ENCODE measurements at places on chromosomes 13 and 19. TPM values are rescaled to one million over a fixed set of nuclear protein-coding genes. Genes with fewer than 3 reads are reported as not detected.

The PPAN gene
- polyA plus RNA-seq, result 25.8 TPM

The SERTAD1 gene
- 3.7 TPM for polyA plus RNA-seq

The USP12 gene
- polyA plus RNA-seq, result 25.3 TPM

The CYP2B6 gene
- polyA plus RNA-seq, result not detected

The PODNL1 gene
- polyA plus RNA-seq, result 1.1 TPM

The SLC10A2 gene
- not detected for polyA plus RNA-seq

The RAB3A gene
- 3.2 TPM for polyA plus RNA-seq

The PRKCG gene
- not detected for polyA plus RNA-seq

The ZNF418 gene
- polyA plus RNA-seq, result 8.7 TPM

The FARP1 gene
- polyA plus RNA-seq, result 80.6 TPM

The SHD gene
- polyA plus RNA-seq, result 140 TPM

- no peak for DNase-seq
Measured at GRCh38 chr19:34662919-34663318, 14.0 kb downstream of the SCGB2B2 start.

DNA sequence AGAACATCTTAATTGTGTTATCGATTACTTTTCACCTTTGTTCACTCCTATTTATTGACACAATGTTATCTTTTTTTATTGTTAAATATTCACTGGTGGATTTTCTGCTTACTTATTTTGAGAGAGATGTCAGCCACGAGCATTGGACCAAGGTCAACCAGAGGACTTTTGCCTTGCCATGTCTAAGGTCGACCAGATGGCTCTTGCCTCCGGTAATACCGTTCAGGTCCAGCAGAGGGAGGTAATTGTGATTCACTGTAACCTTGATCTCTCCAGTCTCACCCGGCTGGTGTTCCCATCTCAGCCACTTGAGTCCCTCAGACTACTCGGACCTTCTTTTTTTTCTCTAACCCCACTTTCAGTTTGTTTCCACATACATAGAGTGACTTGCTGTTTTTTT, 1438.1 kb downstream of the UQCRFS1 start:
- DNase-seq, result no peak

GRCh38 chr13:66036024-66036614, 1194.0 kb downstream of the PCDH9 start:
- peak; percentile 4 for DNase-seq

- no peak for DNase-seq
Measured at GRCh38 chr13:93767917-93768409, 541.4 kb downstream of the GPC6 start.

DNA sequence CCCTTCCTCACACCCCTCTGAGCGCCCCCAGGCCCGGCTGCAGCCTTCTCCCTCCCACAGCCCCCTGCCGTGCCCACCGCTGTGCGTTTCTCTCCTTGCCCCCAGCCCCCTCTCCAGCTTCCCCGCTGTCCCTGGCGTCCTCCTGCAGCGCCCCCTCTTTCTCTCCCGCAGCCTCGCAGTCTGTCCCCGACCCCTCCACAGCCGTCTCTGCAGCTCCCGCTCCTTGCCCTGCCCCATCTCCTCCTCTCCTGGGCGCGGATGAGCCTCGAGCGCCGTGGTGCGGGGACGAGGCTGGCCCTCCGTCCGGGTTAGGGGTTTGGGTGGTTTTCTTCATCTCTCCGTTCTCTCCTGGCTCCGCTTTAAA, 1.1 kb downstream of the KMT5C start:
- DNase-seq, result no peak

- no peak for DNase-seq
Measured at GRCh38 chr19:5068233-5069072, 99.5 kb downstream of the KDM4B start.

GRCh38 chr19:14683439-14683838, 6.4 kb upstream of the ZNF333 start:
- no peak for DNase-seq

GRCh38 chr19:41939861-41940730, 11.8 kb upstream of the ERFL start:
- peak; percentile 48 for DNase-seq

GRCh38 chr19:40465025-40465556, 454 bp downstream of the BLVRB start:
- no peak for DNase-seq

DNA sequence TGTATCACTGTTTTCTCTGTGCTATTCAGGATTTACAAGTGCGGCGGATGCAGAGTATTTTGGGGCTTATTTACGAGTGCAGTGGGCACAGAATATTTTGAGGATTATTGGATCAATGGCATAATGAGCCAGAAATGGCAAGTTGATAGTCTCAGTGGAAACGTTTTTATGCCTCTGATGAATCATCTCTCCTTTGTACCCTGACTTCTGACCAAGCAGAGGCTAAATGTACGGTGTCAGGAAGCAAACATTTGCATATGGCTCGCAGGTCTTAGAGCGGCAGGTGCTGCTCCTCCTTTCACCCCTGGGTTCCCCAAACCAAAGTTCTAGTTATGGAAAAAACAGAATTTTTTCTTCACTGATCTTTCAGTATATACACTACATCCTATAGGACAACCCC, 94.5 kb downstream of the LIG4 start:
- DNase-seq, result no peak

DNA sequence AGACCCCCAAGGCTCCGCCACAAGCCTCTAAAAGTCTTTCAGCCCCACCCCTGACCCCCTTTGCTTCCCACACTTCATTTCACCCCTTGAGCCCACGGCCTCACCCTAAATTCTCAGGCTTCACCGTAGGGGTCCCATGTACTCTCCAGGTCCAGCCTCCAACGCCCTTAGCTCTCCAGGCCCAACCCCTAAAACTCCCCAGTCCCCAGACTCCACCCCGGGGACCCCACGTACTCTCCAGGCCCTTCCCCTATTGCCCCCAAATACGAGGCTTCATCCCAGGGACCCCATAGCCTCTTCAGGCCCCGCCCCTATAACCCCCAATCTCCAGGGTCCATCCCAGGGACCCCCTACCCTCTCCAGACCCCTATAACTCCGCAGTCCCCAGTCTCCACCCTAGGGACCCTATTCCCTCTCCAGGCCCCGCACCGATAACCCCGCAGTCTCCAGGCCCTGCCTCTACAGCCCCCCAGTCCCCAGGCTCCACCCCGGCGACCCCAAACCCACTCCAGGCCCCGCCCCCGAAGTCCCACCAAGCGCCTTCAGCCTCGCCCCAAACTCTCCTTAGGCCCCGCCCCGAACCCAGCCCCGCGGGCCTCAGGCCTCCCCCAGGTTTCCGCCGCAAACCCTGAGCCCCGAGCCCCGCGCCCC, 619 bp downstream of the MED16 start:
- no peak for DNase-seq

GRCh38 chr19:615619-616018, 17.7 kb downstream of the POLRMT start:
- no peak for DNase-seq

- no peak for DNase-seq
Measured at GRCh38 chr13:51101636-51102235, 9.3 kb downstream of the C13orf42 start.

GRCh38 chr13:93690139-93690538, 463.5 kb downstream of the GPC6 start:
- peak; percentile 61 for DNase-seq

GRCh38 chr13:112760931-112761330, 71.1 kb downstream of the ATP11A start:
- DNase-seq, result no peak

GRCh38 chr13:114020750-114021463, 47.0 kb upstream of the C13orf46 start:
- DNase-seq, result no peak

GRCh38 chr19:3210347-3211017, 14.0 kb upstream of the CELF5 start:
- no peak for DNase-seq

DNA sequence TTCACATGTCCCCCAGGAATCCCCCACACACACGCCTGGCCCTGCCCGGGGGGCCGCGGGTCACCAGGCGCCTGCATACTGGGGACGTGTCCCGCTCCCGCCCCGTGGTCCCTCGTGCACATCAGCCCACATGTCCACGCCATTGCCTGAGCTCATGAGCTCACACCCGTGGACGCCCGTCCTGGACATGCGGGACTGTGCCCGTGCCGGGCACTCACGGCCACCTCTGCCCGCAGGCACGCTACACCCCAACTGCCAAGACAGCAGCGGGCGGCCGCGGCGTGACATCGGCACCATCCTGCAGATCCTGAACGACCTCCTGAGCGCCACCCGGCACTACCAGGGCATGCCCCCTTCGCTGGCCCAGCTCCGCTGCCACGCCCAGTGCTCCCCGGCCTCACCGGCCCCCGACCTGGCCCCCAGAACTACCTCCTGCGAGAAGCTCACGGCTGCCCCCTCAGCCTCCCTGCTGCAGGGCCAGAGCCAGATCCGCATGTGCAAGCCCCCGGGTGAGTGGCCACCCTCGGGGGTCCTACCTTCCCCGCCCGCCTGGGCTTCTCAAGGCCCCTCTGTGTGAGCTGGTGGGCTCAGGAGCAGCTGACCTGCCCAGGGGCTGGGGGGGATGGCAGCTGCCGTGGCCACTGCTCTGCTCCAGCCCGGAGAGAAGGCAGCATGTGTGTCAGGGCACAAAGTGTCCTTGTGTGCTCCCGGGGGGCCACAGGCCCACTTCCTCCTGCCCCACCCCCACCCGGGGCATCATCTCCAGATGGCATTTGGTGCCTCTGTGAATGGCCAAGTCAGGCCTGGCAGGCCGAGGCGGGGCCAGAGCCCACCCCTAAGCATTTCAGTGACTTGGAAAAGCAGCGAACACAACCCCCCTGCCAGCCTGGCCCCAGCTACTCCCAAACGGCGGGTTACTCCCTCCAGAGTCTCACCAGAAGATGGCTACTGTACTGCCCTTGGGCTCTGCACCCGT, 7.1 kb downstream of the MIDN start:
- DNase-seq, result no peak

GRCh38 chr13:98280176-98280510, 103.1 kb upstream of the RNF113B start:
- DNase-seq, result no peak

GRCh38 chr13:24619282-24619681, 60.9 kb upstream of the ATP12A start:
- no peak for DNase-seq

DNA sequence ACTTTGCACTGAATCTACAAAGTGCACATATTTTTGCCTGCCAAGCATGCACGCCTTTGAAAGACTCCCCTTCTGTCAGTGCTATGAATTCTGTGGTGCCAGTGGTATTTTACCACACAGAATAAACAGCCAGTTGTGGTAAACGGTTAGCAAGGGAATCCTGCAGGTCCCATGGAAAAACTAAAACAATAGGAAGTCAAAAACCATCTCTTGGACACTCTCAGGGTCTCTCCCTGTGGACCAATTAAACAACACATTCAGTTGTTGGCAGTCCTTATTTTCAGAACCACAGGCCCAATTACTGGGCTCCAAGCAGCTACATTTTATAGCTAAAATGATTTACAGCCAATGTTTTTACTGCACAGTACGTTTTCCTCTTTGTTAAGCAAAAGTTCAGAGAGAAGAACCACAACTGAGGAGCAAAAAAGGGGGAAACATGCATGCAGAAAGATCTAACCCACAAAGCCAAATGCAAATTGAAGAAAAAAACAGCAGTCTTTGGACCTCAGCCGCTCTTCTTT, 116.9 kb downstream of the KCTD12 start:
- DNase-seq, result no peak

- DNase-seq, result no peak
Measured at GRCh38 chr19:2246801-2247361, 2.2 kb upstream of the AMH start.

DNA sequence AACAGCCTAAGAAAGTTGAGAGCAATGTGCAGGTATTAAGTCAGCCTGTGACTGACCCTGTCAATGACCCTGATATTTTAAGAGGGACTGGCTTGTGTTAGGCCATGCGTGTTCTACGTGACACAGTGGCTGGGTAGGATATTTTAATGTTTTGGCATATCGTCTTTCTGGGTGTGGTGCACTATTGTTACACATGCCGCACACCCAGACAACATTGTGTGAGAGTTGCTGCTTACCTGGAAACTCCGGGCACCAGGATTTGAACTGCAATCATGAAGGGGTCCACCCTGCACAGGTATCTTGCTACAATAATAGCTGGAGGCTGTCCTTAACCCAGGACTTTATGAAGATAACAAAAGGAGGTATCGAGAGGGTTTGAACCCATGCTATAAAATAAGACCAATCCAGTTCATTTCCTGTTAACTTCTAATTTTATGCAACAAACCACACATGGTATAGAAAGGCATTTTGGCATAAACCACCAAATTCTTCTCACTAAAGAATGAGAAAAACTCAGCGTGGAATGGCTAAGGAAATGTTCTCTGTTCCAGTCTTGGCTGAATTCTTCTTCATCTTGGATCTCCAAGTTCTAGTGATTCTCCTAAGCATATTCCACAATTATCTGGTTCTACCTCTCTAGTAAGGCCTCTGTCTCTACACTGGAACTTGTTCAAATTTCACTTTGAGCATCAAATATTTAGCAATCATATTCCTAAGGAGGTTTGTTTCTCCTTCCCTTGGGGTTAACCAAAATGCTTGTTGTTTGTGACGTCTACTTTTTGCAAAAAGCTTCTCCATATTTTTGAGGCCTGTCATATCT, 38.7 kb upstream of the POMP start:
- DNase-seq, result no peak

DNA sequence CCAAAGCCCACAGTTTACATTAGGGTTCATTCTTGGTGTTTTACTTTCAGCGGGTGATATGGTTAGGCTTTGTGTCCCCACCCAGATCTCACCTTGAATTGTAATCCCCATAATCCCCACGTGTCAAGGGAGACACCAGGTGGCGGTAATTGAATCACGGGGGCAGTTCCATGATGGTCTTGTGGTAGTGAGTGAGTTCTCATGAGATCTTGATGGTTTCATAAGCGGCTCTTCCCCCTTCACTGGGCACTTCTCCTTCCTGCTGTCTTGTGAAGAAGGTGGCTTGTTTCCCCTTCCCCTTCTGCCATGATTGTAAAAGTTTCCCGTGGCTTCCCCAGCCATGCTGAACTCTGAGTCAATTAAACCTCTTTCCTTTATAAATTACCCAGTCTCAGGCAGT, 12.0 kb downstream of the FPR2 start:
- no peak for DNase-seq

- no peak for DNase-seq
Measured at GRCh38 chr13:36382030-36382429, 35.8 kb upstream of the SPART start.

- no peak for DNase-seq
Measured at GRCh38 chr13:112445411-112446271, 69.5 kb downstream of the SPACA7 start.

- DNase-seq, result no peak
Measured at GRCh38 chr13:84032116-84032515, 149.8 kb upstream of the SLITRK1 start.

GRCh38 chr19:16373532-16373931, 48.9 kb downstream of the KLF2 start:
- no peak for DNase-seq

- no peak for DNase-seq
Measured at GRCh38 chr13:110017379-110017778, 231.0 kb upstream of the IRS2 start.

- peak; percentile 87 for DNase-seq
Measured at GRCh38 chr13:33723772-33724435, 94.0 kb upstream of the RFC3 start.

DNA sequence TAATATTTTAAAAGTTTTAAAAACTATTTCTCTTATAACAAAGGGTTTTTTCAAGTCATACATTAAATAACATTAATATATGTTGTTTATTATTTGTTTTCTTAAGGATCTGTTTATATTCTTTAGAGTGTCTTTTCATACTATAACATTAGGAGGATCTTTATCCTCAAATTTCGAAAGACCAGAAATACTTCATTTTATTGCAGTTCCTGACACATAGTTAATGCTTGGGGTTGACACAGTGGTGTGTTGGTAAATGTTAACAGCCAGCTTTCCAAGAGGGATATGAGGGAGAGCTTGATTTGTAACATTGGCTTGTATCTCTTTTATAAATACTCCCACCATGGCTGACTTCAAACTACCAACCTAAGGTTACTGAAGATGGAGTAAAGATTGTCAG, 126.6 kb upstream of the KLF5 start:
- no peak for DNase-seq
